Renal cortical epithelial cell (primary cell): ENCODE measurements at places on chromosomes 2 and 18. TPM values are rescaled to one million over a fixed set of nuclear protein-coding genes. Genes with fewer than 3 reads are reported as not detected.

GRCh38 chr2:110820128-110820527 is 87.8 kb downstream of the ACOXL start:
- DNase-seq: no peak

- no peak for DNase-seq
Measured at GRCh38 chr18:3328532-3328931, 66.6 kb downstream of the MYL12B start.

DNA sequence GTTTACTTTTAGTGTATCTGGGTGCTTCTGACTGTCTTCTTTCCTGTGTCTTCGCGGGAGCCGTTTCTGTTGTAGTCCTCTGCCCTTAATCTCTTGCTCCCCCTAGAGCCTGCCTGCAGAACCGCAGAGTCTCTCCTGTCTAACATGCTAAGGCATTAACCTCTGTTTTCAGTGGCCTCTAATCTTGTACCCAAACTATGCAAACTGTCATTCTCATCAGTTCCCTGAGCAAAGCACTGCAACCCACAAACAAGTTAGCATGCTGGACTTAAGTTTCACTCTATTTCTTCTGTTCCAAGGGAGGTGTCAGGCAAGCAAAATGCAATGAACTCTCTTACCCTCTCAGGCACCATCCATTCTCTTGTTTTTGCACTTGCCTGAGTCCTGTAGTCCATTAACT is 138.4 kb downstream of the OTX1 start:
- peak; percentile 38 for DNase-seq

DNA sequence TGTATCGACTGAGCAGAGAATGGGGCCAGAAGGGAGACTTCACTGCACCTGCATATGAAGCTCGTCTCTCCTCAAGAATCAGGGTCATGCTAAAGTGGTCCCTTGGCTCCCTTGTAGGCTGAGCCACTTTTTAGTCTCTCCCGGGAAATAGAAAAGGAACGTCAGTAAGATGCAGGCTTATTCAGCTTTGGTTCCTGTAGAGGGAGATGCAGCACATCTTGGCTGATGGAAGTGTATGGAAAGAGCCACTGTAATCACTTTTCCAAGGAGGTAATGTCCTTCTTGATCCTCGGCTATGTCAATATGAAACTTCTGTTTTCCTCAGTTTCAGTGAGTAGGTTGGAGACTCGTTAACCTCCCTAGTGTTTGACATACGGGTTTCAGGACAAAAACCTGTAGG is 235.2 kb downstream of the GCA start:
- DNase-seq: no peak

GRCh38 chr2:69095305-69095704 is 82.3 kb downstream of the ANTXR1 start:
- no peak for DNase-seq

DNA sequence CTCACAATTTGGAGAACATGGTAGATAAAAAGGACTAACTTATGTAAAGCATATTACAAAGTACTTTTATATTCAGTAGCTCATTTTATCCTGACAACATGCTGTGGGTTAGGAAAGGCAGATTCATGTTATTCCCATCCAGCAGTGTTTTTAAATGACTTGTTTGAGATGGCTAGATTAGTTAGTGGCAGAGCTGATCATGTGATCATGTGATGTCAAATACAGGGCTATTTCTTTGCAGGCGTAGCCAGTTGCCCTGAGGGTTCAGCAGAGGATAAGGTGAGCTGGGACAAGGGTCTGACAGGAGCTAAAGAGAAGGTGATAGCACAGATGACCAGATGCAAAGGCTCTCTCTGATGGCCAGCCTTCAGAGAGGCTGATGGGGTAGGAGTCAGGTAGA is 97.8 kb downstream of the ADD2 start:
- no peak for DNase-seq

DNA sequence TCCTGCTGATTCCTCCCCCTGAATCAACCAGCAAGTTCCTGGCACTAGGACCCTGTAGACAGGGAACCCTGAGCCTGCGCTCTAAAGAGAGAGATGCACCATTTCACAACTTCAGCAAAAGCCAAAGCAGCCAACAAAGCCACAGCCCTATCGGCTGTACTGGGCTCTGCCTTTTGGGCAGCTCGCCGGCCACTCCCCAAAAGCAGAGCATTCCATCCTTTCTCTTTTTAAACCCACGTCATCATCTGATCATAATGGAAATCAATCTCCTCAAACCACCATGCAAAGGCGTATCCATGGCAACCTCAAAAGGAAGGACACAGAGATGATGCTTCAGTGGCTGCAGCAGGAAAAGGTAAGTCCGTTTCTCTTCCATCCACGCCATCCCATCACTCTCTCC is 5.3 kb upstream of the DCTN1 start:
- DNase-seq: no peak

GRCh38 chr2:234091432-234091879 is 41.0 kb downstream of the SPP2 start:
- DNase-seq: peak; percentile 92

DNA sequence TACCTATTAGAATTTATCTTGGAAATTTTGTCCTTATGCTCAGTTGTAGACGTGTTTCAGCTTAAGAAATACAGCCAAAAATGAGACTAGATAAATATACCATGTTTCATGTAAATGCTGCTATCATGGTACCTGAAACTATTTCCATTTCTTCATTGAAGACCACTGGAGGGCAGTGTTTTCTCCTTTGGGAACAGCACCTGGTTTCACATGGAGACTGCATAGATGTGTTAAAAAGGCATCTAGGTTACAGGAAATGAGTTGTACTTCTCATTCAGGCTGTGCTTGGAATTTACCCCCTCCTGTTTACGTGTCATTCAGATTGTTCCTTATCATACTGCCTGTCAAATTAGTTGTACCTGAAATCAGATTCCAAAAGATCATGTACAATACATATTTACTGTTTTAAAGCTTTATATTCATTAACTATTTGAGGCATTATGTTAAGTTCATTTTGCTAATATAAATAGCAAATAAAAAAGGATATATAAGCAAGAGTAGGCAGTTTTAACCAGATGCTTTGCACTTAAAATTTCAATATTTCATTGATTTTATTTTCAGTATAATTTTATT is 57.3 kb upstream of the PSMD14 start:
- peak; percentile 82 for DNase-seq

DNA sequence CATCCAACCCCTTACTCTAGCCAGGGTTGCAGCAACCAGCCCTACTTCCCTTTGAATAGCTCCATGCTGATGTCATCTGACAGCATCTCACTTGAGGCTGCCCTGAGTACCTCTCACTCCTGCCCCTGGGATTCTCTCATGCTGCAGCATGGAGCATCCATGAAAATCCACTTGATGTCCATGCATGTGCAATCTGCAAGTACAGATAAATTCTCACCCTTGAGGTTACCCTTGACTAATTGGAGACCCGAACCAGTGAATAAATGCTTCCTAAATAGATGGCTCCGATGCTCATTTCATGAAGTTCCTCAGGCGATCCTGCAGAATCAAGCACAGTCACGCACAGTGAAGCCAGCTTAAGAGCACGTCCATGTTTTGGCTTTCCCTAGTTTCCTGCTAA is 298.3 kb downstream of the RBM43 start:
- no peak for DNase-seq

Gene WIPF1
- 3.0 and 8.6 TPM in 2 replicates for total RNA-seq
